ENCODE measurements at places on chromosomes 12 and 14.

DNA sequence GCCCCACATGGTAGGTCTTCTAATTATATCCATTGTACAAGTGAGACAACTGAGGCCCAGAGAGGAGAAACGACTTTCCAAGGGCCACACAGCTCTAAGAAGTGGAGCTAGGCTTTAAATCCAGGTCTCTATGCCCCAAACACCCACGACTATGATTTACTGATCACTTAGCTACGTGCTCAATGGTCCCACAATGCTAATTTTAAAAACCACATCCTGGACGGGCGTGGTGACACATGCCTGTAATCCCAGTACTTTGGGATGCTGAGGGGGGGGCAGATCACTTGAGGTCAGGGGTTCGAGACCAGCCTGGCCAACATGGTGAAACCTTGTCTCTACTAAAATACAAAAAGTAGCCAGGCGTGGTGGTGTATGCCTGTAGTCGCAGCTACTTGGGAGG is 8.4 kb upstream of the MLEC start:
- DNase-seq, result no peak

DNA sequence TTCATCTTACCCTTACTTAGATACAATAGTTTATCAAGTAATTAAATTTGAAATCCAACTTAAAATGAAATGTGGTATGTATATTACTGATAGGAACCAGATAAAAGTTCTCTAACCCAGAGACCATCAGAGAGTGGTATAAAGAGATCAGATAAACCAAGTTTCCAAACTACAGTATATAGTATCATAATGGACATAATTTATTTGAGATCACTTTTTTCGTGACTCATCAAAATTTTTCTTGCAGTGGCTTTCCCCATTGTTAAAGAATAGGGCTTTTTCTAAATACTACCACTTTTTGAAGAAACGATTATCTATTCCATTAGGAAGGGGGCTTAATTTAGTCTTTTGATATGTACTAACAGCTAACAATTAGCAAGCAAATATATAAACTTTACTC is 15.2 kb upstream of the HSPA2 start:
- DNase-seq, result no peak

DNA sequence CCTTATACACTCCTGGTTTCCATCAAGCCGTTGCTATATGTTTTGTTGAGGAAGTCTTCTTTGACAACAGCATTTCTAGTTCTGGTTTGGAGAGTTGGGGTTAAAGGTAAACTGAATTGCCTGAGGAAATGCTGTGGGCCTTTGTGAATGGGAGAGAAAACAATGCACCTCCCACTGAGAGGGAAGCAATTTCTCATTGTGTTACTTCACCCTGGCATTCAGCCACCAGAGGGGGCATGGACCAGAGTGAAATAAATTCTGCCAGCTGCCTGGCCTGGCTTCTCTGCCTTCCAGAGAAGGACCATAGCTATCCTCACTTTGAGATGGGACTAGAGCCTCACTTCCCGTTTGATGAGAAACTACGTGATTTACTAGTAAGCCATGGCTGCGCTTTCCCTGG is 475.3 kb downstream of the EGLN3 start:
- DNase-seq, result no peak

DNA sequence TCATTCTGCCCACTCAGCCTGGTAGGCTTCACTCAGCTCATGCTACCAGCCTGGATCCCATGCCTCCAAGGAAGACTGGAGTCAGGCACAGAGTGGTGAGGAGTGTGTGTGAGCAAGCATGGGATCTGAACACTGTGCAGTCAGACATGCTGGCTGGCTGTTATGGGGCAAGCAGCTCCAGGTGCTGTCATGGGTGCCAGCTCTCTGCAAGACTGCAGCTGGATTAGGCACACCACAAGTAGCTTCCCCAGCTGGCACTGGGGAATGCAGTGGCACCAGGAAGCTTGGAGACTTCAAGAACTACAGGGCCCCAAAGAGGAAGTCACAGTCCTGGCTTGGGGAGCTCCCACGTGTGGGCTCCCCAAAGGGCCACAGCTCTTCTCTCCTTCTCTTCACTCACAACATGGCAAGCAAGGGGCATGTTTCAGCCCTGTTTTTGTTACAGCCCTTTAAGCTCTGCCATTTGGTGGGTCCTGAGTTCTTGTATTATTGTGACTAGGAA is 202.5 kb downstream of the VRK1 start:
- DNase-seq, result no peak

DNA sequence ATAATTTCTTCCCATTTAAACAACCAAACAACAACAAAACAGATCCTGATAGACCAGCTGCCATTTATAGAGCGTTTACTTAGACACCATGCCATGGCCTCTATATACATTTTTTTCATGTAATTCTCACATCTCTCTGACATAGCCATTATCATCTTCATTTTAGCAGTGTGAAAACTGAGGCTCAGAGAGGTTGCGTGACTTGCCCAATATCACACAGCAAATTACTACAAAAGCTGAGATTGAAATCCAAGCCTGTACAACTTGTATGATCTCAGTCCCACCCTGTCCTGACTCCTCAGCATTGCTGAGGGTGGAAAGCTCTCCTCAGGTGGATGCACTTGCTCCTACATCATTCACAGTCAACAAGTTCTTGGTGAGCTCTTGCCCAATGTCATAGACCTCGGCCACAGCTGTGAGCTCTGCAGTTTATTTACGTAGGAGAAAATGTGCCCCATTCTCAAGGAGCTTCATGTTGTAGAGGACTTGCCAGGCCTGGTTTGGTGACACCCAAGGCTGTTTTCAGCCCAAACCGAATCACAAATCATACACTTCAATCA is 55.5 kb downstream of the CRACR2A start:
- DNase-seq, result no peak

DNA sequence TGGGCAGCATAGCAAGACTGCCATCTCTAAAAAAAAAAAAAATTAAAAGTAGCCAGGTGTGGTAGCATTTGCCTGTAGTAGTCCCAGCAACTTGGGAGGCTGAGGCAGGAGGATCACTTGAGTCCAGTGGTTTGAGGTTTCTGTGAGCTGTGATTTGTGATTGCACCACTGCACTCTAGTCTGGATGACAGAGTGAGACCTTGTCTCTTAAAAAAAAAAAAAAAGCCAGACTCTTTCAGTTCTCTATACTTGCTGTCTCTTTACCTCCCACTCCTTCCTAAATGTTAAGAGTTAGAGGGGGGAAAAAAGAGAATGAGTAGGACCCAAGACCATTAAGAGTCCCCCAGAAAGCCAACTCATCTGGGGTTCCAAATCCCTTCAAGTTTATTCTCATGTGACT is 17.8 kb downstream of the EIF2S1 start:
- no peak for DNase-seq

DNA sequence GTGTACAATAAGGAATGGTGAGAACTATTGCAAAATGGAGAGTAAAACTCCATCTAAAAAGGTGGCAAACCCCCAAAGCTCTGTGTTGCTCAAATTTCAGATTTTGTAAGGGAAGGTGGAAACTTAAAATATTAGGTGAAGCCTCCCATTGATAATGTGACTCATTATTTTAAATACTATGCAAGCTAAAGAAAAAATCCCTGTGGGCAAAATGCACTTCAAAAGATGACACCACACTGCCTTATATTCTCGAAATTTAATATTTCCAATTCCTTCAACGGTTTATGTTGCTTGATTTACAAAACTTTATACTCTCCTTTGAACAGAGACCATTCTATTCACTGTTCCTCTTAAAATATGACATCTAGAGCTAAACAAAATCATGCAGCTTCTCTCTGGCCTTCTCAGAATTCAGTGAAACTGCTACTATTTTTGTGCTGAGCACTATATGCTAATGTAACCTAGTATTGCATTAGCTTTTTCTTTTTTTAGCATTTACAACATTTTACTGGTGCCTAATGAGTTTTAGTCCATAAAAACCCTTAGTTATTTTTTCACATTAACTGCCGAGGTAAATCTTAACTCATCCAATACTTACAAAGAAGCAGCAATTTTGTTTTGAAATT is 297.7 kb downstream of the SYT1 start:
- DNase-seq, result no peak

GRCh38 chr12:70049596-70050360 is 193.5 kb upstream of the CNOT2 start:
- DNase-seq, result no peak

GRCh38 chr12:111175396-111176094 is 193.3 kb downstream of the PHETA1 start:
- DNase-seq, result no peak

- no peak for DNase-seq
These were observed 299.6 kb downstream of the PCNX1 start for GRCh38 chr14:71206766-71207371.

- DNase-seq, result no peak
These were observed 27.3 kb downstream of the RERG start for GRCh38 chr12:15193946-15194345.

GRCh38 chr12:132886529-132887477 is 602 bp downstream of the CHFR start:
- no peak for DNase-seq
